Mesendoderm (in vitro differentiated cells): ENCODE measurements at places on chromosomes 3 and 15.

GRCh38 chr15:33636234-33636633, 325.5 kb downstream of the RYR3 start:
- DNase-seq: no peak

GRCh38 chr15:45705510-45706473, 71.0 kb downstream of the SQOR start:
- DNase-seq: peak; percentile 89

DNA sequence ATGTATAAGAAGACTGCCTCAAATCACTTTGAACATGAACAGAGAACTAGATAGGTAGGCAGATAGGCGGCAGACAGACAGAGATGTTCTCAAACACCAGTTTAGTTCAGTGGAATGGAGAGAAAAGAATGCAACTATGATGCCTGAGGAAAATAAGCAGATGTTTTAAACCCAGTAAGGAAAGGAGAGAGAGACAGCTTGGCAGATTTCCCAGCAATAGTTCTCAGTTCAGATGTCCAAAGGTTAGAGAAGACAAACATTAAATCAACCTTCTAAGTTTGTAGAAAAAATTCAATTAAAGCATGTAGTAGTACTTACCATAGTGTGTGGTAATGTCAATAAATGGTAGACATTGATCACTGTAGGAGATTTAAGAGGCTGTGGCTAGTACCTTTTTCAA, 209.6 kb upstream of the PFN2 start:
- no peak for DNase-seq

- peak; percentile 32 for DNase-seq
Observed at GRCh38 chr3:179082416-179082815, 10.8 kb upstream of the ZMAT3 start.

DNA sequence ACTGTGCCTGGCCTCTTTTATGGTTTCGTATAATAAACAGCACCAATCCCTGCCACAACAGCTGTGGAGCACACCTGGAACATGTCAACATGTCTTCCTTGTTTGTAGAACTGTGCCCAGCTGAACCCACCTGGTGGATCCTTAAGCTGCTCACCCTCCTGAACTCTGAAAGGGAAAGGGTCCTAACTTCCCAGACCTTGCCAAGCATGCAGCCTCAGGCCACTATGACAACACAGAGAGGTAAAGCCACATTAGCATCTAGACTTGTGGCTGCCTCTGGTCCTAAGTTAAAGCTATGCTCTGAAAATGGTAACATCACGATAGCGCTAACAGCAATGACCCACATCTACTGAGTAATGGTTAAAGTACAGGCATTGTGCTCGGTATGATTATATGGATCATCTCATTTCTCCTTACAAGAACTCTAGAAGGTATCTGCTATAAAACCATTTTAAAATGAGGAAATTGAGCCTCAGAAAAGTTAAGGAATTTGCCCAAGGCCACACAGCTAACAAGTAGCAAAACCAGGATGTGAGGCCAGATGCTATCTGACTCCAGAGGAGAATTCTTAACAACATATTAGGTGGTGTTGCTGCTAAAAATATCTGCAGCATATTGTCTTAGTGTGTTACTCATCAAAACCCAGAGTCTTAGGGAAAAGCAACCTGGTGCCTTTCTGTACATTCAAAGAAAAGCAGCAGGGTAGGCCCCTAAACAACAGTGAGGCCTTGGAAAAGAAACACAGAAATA, 23.1 kb upstream of the HERC1 start:
- DNase-seq: peak; percentile 74

- no peak for DNase-seq
Observed at GRCh38 chr15:82113106-82113715, 67.4 kb upstream of the MEX3B start.

- DNase-seq: no peak
Observed at GRCh38 chr3:143810166-143810952, 37.9 kb downstream of the SLC9A9 start.

DNA sequence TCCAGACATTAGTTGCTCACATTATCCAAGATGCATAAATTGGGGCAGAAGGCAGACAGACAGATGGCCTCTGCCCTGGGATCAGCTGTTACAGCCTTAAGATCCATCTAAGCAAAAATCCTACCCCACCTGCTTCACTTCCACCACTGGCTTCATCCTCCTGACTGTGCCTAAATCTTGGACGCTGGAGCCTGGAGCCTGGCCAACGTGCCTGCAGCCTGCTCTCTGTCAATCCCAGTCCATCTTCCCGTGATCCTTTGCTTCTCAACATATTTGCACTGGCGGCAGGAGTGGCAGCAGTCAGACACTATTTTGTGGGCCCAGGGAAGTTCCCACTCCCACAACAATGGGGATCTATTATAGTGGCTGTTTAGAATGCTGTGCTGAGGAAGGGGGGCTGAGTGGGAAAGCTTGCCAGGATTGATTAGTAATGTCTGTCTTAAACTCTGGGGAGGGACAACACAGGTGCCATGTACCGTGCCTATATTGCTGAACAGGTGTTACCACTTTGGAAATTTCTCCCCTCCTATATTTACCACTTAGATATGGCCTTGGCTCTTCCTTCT, 121.2 kb downstream of the MEGF11 start:
- no peak for DNase-seq

DNA sequence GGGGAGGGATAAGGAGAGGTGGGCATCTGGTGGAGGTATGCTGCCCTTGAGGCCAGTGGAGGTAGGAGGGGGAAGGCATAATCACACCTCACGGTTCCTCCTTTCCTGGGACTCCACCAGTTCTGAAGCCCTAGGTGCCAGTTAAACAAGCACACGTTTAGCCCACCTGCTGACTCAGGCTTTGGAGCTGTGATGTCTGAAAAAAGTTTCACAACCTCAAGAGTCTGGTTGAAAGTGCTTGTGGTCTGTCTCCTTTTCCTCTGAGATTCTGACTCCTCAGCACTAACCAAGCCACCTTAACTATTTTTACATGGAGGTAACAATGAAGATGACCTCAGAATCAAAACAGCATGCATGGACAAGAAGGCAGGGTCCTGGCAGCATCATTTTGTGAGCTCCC, 23.0 kb downstream of the HPS3 start:
- DNase-seq: peak; percentile 62

DNA sequence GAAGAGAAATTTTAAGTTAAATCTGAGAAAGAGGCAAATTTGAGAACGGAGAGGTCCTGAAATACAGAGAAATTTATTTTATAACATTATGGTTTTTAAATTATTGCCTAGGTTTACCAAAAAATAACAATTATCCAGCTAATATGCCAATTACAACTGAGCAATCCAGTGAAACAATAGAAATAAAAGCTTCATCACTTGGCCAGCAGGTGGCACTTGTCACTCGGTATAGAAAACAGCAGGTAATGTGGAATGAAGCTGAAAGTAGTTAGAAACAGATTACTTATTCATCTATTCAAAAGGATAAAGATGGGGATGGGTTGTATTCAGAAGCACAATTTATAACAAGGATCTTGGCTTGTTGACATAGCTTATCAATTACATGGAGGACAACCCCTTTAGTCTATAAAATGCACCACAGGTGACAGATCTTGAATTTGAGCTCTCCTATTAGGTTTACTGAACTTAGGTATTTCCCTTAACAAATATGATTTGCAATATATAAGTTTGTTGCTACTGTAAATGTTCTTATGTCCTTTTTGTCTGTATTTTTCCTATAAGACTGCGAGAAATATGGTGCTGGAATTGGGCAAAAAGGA, 70.1 kb upstream of the GUCA1C start:
- peak; percentile 41 for DNase-seq
